ENCODE measurements at places on chromosomes 7 and 10. TPM values are rescaled to one million over a fixed set of nuclear protein-coding genes. Genes with fewer than 3 reads are reported as not detected.

DNA sequence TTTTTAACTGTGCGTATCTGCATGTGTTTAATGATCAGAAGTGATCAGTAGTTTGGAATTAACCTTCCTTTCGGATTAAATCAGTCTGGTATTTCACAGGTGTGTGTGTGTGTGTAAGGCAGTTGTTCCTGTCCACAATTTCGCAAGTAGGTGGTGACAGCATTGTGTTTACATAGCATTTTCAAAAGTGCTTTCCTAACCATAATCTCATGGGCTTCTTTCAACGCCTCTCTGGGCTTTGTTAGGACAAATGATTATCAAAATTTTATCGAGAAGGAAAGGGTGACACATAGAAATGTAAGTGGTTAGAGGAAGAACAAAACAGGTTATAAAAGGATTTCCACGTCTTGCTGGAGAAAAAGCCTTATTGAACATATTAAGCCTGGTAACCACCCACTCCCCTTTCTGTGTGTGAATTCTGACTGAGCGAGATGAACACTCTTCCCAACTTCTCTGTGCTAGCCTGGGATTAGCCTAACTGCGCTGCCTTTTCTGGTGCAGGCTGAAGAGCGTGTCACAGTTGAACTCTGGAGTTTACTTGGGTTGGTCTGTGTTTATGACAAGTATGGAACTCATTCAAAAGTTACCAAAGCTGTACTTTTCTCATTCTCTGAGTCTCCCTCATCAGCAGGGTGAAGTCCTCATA lies 292.3 kb upstream of the PITRM1 start:
- no peak for DNase-seq

The ST8SIA6 gene
- not detected for total RNA-seq

- no peak for DNase-seq
Measured at GRCh38 chr7:149005427-149006344, 22.6 kb downstream of the PDIA4 start.

The FAM25C gene
- total RNA-seq, result not detected

The FAM185A gene
- 10.3 TPM for total RNA-seq

The DPCD gene
- total RNA-seq, result 13.0 TPM

- no peak for DNase-seq
Measured at GRCh38 chr10:118809357-118810220, 54.8 kb upstream of the CACUL1 start.

DNA sequence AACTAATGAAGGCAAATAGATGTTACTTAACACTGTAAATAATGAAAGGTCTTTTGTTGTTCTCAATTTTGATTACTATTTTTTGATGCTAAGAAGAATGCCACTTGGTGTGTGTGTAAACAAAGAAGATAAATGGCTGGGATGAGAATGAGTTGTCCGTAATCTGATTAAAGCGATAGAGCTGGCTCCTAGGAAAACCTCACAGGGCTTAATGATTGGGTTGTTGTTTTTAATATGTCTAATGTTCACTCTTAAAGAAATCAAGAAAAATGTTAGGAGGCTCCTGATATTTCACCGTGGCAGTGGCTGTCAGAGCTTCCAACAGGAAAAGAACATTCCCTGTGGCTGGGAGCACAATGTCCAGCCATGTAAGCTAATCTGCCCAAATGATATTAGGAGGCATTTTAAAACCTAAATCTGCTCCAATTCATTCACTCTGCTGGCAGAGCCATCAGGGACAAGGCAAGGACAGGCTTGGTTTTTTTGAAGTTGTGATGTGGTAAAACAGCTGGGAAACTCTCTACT lies 243.9 kb downstream of the SNX10 start:
- no peak for DNase-seq

The NUTM2E gene
- total RNA-seq, result 0.58 TPM

The LOXL4 gene
- total RNA-seq, result not detected

DNA sequence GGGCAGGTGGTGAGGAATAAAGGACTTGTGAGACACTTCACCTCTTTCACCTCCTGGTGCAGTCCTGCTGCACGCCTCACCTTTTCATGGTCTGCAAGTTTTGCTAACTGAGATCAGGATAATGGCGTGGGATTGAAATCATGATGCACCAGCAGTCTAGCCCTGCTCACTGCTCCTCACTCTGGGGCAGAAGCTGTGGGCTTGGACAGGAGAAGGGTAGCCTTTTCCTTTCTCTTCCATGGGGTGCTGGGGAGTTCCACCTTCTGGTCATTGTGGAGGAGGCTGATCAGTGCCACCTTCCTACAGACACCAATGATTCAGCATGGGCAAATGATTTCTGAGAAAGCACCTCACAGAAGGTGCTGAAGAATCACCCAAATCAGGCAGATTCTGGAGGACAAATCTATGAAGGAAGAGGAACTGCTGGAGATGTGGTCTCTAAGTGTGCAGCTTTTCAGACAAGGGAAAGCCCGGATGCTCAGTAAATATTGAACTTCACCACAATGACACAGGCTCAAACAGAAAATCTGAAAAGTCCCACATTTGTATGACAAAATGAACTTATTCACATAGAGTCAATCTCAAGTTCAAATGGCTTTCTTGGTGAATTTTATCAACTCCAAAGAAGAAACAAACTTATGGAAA lies 19.7 kb downstream of the MBL2 start:
- no peak for DNase-seq

Data from GM12878 (cell line).